ENCODE measurements at places on chromosomes 4 and X.

DNA sequence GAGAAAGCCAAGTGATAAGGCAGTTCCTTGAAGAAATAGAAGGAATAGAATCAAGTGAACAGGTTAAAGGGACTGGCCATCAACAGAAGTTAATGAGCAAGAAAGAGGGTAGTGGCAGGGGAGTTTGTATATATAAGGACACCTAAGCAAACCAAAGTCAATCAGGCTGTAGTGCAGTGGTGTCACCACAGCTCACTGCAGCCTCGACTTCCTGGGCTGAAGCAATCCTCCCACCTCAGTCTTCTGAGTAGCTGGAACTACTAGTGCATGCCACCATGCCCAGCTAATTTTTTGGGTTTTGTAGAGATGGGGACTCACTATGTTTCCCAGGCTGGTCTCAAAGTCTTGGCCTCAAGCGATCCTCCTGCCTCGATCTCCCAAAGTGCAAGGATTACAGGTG lies 15.9 kb downstream of the ACOT9 start:
- ATAC-seq, result no peak

DNA sequence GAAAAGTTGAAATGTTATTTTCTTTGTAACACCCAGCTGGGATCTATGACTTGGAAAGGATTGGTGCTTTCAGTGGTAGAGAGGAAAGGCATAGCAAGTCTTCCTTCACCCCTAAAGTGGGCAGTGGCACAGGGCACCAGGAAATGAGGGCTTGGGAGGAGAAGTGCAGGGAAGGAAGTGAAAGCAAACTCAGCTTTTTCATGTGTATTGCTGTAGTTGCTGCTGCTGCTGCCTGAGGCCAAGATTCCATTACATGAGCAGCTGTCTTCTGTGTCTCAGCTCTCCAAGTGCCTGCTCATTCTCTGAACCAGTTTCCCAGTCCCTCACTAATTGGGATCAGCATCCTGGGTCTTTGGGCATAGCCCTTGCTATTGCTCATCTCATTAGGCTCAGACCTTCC lies 2.6 kb downstream of the HCCS start:
- ATAC-seq, result no peak

- no peak for ATAC-seq
Observed at GRCh38 chr4:25012655-25013054, 18.1 kb downstream of the LGI2 start.

DNA sequence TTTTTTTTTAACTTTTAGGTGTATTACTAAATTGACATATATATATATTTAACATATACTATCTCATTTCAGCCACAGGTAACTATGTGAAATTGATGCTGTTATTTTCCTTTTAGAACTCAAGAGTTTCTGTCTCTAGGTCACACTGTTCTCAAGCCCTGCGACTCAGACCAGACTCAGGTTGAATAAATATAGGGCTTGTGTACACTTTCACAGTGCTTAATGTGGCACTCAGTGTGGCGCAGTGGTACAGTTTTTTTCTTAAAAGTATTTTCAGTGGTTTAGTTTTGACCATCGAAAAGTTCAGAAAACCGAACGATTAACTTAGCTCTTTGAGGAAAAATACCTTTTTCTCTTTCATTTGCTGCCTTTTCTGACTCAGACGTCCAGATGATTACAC lies 24.7 kb downstream of the PACRGL start:
- no peak for ATAC-seq

GRCh38 chr4:168335621-168336020 lies 17.1 kb upstream of the DDX60 start:
- peak; percentile 86 for ATAC-seq

GRCh38 chrX:88560673-88561330 lies 186.2 kb upstream of the CPXCR1 start:
- ATAC-seq, result no peak

DNA sequence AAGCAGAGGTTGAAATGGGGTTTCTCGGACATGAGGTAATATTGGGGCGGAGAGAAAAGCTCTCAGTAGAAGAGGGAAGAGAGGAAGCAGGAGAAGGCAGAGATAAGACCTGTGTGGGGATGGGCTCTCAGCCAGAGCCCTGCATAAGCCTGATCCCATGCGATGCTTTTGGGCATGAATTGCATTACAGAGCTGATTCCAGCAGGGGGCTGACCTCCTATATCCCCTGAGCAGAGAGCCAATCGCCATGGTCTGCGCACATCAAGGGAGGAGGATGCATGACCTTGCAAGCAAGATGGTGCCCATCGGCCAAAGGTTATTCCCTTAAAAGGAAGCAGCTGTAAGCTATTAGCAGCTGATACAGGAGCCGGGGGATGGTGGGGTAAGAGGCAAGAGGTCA lies 7.6 kb downstream of the ANOS1 start:
- ATAC-seq, result no peak

DNA sequence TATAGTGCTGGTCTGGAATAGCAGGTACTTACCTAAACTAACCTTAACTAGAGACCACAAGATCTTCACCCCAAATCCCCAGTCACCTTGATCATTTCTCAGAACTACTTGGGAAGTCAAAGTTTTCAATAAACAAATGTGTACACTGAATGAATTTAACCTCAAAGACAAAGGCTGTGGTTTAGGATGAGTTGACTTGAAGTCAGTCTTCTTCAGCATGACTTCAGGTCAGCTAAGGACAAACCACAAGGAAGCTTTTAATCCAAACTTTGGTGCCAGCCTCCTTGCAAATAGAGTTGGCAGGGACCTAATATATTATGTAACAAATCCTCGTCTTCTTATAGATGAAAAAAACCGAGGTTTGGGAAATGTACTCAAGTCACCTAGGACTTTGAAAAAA lies 21.2 kb upstream of the VCX2 start:
- no peak for ATAC-seq

Data from SK-N-SH treated with all-trans-retinoic acid at 6 μM for 48 hours (cell line).